Brain (organoid and tissue), 16 donors: ENCODE measurements at places on chromosomes 1 and 21.

DNA sequence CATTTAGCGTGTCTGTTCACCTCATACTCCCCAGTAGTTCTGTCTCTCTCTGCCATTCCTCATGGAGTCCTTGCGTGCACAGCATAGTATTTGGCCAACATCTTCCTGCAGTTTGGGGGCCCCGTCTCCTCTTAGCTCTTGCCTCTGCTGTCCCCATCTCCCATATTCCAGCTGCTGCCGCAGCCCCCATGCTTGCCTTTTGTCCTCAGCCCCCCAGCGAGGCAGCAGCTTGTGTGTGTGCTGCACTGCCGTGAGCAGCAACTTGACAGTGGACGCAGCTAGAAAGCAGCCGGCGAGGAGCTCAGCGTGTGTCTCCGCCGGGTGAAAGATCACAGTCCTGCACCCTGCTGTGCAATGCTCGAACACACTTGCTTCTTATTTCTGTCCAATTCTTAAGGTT is 164.2 kb upstream of the COL6A1 start:
- no peak for DNase-seq

DNA sequence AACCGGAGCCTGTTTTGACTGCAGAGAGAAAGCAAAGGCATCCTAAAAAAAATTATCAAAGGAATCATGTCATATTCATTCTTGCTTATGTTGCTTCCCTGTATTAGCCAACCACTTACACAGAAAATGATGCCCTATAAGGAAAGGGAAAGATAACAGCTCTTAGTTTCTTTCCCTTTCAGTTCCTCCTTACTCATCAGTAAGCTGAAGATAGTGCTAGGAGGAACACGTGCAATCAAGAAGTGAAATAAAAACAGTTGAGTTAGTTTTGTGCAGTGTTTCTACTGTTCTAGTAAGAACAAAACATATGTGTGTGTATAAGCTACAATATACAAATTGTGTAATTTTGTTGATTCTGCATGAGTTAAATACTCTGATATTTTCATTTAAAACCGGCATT is 45.3 kb upstream of the MTF2 start:
- DNase-seq = no peak

GRCh38 chr1:30063621-30064280 is 659.6 kb downstream of the MATN1 start:
- no peak for DNase-seq

GRCh38 chr1:53639251-53639763 is 99.7 kb downstream of the GLIS1 start:
- DNase-seq = no peak

DNA sequence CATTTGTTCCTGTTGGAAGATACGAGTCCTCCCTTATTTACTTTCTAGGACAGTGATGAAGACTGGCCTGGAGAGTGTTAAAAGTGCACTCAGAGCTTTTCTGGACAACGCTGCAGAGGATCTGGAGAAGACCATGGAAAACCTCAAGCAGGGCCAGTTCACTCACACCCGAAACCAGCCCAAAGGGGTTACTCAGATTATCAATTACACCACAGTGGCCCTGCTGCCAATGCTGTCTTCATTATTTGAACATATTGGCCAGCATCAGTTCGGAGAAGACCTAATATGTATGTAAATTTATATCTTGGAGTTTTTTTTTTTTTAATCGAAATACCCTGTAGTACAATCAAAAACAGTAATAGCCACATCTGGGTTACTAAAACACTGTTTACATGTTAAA is 190.5 kb downstream of the ZP4 start:
- no peak for DNase-seq

- peak; percentile 71 for DNase-seq
Observed at GRCh38 chr1:226688056-226688748, 50.9 kb downstream of the ITPKB start.

- DNase-seq = no peak
Observed at GRCh38 chr1:25536124-25536523, 7.3 kb upstream of the LDLRAP1 start.

GRCh38 chr1:19698181-19698580 is 33.5 kb downstream of the HTR6 start:
- DNase-seq = no peak

GRCh38 chr1:212247179-212247721 is 38.0 kb upstream of the PPP2R5A start:
- DNase-seq = no peak
